ENCODE measurements at places on chromosomes 4 and X.

DNA sequence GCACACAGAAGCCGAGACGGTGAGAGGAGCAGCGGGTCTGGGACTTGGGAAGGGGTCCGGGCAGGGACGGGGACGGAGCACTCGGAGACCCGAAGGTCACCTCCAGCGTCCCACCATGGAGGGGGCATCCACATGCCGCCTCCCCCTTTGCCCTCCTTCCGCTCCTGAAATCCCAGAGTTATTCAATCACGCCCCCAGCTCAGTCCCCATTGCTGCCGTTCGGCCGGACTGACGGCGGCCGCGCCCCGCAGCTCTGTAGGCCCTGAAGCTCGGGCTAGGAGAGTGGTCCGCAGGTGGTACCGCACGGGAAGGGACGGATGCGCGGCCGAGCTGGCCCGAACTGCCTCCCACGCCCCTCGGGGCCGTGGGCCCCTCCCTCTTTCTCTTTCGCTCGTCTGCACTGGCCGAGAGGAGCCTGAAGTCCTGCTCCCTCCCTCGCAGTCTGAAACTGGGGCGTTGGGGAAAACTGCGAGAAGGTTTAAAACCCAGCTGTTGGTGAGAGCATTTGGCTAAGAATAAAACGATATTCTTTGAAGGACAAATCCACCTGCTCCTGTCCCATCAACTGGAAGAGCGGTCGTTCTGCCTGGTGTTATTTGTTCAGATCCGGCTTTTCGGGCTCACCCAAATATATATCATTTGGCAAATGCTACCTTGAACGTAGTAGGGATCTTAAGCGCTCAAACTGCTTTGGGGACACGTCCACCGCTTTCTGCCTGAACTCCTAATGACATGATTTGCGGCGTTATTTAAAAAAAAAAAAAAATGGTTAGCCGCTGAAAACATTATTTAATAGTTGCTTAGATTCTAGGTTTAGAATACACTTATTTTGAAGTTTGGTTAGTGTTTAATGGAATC lies 719 bp downstream of the USO1 start:
- peak; percentile 15 for DNase-seq

DNA sequence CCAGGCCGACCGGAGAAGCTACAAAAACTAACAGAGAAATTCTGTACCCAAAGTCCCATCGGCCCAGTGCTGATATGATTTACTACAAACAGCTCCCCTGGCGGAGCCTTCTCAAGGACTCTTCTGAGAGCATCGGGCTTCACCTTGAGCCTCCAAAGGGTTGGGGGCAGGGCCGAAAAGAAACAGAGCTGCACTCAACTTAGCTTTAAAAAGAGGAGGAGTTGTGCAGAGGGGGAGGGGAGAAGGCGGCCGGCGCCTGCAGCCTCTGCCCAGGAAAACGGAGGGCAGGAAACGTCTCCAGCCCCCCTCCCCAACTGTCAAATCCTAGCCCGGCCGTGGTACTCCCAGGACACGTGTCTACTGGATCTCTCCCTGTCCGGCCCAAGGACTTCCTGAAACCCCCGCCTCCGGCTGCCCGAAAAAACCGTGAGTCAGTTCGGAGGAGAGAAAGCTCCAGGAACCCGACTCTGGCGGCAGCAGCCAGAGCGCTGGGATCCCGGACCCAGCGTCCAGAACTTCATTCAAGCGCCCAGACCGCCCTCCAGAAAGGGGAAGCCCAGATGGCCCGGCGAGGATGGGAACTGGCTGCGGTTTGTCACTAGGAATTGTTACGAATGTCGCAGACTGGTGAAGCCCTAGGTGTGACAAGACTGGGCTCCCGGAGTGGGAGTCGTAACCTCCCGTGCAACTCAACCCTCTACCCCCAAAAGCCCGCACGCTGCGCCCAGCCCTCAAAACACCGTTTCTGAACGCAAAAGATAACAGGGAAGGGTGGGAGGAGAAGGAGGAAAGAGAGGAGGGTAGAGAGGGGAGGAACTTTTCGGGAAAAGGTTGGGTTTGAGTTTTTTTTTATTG lies 973 bp downstream of the ADAMTS3 start:
- DNase-seq, result no peak

GRCh38 chrX:5051831-5052491 lies 1176.7 kb downstream of the NLGN4X start:
- DNase-seq, result no peak

DNA sequence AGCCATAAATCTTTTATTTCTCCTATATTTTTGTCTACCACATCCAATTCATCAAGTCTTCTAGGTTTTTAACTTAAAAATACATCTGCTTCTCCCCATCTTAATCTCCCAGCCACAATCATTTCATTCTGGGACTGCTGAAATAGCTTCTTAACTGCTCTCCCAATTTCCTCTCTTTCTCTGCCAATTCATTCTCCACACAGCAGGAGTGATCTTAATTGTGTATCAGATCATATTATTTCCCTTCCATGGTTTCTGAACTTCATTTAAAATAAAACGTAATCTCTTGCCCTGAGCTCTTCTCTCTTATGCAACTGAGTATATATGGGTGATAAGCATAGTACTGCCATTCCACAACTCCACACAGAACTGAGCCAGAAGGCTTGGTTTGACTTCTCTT lies 69.4 kb downstream of the IQCM start:
- no peak for DNase-seq

DNA sequence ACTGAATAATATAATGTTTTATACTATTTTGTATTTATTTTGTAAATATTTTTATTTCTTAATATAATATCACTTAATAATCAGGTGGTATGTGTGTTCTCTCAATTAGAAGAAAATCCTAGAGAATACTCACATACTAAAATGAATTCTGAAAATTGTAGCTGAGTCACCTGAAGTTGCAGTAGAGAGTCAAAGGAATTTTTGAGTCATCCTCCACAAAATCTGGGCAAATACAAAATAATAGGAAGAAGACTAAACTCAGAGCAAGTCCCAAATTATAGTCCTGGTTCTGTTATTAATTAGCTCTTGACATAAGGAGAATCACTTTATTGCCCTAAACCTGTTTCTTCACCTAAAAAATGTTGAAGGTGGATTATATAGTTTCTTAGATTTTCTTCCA lies 57.8 kb downstream of the SPATA4 start:
- no peak for DNase-seq

GRCh38 chr4:2301225-2301642 lies 39.3 kb upstream of the MXD4 start:
- no peak for DNase-seq

DNA sequence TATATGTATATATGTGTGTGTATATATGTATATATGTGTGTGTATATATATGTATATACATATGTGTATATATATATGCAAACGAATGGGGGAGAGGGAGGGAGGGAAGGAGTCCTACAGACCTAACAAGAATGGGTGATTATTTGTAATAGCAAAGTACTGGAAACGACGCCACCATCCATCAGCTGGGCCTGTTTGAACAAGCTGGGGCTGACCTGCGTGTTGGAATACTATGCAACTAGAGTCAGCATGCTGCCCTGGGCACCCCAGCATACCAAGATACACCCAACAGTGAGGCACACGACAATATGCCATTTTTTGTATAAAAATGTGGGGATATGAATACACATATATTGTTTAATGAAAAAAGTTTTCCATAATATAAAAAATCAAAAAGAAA lies 21.6 kb upstream of the CCNQ start:
- no peak for DNase-seq

- no peak for DNase-seq
Measured at GRCh38 chr4:137738375-137738990, 206.2 kb upstream of the PCDH18 start.

GRCh38 chr4:53956053-53956452 lies 108.4 kb downstream of the CHIC2 start:
- DNase-seq, result no peak

GRCh38 chr4:185847352-185848097 lies 35.5 kb upstream of the SORBS2 start:
- no peak for DNase-seq

GRCh38 chr4:104818579-104818978 lies 323.9 kb upstream of the CXXC4 start:
- no peak for DNase-seq

DNA sequence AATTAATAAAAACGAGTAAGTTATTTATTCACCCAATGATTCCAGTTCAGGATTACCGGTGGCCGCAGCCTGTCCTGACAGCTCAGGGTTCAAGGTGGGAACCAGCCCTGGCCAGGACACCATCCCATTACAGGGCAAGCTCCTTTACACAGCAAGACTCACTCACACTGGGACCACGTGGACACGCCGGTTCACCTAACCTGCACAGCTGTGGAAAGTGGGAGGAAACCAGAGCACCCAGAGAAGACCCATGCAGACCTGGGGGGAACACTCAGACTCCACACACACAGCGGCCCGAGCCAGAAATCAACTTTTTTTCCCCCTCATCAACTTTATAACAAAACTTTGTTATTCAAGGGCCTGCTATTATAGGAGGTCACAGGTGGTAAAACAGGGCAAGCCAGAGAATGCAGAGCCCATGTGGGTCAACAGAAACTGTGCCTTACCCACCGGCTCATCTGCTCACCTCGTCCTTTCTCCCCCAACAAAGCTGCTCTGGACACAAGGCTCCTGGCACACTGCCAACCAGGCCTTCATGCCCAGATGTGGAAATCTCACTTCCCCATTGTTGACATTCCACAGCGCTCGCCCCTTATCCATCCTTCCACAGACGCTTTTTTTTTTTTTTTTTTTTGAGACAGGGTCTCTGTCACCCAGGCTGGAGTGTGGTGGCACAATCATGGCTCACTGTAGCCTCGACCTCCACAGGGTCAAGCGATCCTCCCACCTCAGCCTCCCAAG lies 8.0 kb upstream of the ODAPH start:
- DNase-seq, result no peak
